Activated naive CD8-positive, alpha-beta T cell treated with anti-CD3 and anti-CD28 coated beads for 36 hours (primary cell): ENCODE measurements at places on chromosomes 2 and 18.
A peak's percentile ranks its signal among the peaks of the same experiment; 100 is the strongest.

DNA sequence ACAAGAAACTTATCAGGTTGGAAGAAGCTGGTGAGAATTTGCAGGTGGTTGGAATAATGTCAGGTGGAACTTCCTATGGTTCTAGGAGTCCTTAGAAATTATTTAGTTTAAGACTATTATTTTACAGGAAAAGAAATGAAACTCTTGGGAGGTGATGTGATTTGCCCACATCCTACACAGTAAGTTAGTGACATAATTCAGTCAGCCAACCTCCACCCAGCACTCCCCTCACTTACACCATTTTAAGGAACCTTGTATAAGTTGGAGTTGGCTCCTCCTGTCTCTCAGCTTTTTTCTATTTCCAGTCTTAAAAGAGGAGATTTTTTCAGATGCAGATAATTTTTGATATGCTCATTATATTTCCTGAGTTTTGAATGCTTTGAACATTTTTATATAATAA lies 86.4 kb downstream of the SKA1 start:
- no peak for DNase-seq

DNA sequence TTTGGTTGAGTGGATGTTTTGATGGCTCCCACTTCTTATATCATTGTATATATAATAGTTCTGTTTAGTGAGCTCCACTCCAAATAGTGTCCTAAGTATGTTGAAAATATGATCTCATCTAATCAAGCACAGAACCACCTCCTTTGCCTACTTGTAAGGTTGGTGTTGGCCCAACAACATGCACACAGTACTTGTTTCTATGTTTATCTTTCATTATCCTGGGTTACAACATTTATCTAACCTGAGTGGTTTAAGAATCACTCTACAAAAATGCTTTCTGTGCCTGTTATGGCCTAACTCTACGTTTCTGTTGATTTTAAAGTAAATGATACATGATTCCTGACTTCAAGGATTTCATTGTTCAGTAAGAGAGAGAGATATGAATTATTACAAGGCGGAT lies 281.9 kb downstream of the FIGN start:
- DNase-seq, result no peak

- DNase-seq, result no peak
These were observed 11.4 kb downstream of the EIF2AK3 start for GRCh38 chr2:88615822-88616221.

GRCh38 chr18:67367540-67367939 lies 149.0 kb downstream of the DSEL start:
- DNase-seq, result no peak

DNA sequence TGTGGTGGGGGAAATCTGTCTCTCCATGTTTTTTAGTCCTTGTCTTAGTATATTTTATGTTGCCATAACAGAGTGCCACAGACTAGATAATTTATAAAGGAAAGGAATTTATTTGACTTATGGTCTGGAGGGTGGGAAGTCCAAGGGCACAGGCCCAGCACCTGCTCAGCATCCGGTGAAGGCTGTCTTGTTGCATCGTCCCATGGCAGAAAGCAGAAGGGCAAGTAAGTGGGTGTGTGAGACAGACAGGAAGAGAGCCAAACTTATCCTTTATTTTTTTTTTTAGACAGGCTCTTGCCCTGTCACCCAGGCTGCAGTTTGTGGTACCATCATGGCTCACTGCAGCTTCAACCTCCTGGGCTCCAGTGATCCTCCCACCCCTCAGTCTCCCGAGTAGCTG lies 98.1 kb downstream of the HS1BP3 start:
- no peak for DNase-seq

DNA sequence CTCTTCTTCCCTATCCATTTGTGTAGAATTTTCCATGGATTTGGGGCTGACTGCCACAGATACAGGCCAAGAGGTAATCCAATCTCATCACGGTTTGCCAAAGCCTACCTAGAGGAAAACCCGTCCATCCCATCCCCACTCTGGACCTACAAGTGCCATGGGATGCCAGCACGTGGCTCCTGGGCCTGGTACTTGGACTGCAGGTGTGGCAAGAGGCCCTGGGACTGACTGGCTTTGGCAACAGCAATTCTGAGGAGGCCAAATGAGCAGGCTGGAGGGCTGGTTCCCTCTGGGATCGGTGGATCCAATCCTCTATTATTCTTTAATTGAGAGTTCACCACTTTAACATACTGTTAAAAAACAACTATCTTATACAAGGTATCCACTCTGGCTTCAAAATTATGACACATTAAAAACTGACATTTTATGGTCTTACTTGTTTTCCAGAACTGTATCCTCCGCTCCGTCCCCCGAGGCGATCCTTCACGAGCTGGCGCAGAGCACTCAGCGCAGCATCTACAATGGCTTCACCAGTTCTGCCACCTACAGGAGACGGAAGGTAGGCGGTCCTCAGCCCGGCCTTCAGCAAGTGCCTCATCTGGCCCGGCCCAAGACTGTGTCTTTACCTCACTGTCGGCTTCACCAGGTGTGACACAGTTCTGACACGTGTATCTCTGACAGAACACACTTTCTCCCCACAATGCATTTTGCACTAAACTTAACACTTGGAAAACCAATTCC lies 19.8 kb downstream of the PDIA6 start:
- DNase-seq, result no peak

- DNase-seq, result no peak
These were observed 7.6 kb downstream of the KCNK3 start for GRCh38 chr2:26700078-26700477.

DNA sequence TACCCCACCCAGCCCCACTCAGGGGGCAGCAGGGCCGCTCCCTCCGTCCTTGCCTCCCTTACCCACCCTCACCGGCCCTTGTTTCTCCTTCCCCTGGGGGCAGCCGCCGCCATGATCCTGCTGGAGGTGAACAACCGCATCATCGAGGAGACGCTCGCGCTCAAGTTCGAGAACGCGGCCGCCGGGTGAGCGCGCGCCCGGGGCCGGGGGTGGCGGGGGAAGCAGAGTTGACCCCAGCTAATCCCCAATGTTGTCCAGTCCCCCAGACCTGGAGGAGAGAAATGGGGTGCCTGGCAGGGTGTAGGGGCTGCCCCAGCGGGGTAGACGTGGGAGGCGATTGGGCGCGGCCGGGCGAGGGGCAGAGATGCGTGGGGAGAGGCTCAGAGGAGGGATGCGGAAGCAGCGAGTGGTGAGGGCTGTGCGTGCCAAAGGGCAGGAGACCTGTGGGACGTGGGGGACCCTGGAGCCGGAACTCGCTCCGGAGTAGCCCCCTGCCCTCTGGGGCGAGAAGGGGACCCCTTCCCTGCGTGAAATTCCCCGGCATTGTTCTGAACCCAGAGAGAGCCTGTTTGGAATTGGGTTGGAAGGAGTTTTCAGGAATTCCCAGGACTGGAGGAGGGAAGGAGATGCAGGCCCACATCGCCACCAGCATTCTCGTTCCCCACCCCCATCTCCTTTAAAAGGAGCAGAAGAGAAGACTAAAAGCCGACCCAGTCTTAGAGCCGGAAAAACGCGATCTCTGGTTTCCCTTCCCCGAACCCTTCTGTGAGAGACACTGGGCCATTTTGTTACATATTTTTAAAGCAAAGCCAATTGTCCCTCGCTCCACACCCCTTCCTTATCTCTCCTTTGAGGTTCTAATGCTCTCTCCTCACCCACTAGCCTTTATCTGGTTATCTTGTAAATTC lies 625 bp downstream of the ARPC2 start:
- peak; percentile 82 for DNase-seq

- no peak for DNase-seq
These were observed 163.2 kb upstream of the CYRIA start for GRCh38 chr2:16828828-16829160.

DNA sequence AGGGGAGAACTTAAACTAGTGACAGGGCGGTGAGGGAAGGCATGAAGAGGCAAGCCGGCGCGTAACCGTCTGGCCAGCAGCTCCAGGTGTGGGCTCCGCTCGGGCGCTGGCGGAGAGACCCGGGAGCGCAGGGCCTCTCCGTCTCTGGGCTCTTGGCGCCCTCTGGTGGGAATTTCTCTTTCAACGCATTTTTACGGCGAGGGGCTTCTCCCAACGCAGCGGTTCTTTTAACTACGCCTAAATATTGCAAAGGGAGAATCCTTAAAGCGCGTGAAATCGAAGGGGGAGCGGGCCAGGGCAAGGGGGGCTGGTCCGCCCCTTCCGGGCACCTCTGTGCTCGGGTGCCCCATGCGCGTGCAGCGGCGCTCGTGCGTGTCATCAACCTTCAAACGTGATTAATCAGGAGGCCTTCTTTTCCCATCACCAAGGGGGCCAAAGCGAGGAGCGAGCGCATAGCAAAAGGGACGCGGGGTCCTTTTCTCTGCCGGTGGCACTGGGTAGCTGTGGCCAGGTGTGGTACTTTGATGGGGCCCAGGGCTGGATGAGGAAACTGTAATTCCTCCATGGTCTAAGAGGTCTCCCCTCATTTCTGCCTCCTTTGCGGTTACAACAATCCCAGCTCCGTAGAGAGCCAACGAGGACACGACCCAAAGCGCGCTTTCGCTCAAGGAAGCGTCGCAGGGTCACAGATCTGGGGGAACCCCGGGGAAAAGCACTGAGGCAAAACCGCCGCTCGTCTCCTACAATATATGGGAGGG lies 762 bp upstream of the GAD1 start:
- DNase-seq, result peak; percentile 77

GRCh38 chr18:26568926-26569665 lies 20.7 kb upstream of the KCTD1 start:
- DNase-seq, result no peak

- DNase-seq, result no peak
These were observed 26.7 kb downstream of the ATOH8 start for GRCh38 chr2:85780316-85781012.

- DNase-seq, result no peak
These were observed 49.5 kb downstream of the ANTXR1 start for GRCh38 chr2:69062307-69062962.

GRCh38 chr2:208356846-208357574 lies 49.6 kb upstream of the PTH2R start:
- no peak for DNase-seq

- no peak for DNase-seq
These were observed 1288.7 kb downstream of the CNTNAP5 start for GRCh38 chr2:125313806-125314205.

- DNase-seq, result no peak
These were observed 79.3 kb downstream of the NABP1 start for GRCh38 chr2:191757208-191757607.

DNA sequence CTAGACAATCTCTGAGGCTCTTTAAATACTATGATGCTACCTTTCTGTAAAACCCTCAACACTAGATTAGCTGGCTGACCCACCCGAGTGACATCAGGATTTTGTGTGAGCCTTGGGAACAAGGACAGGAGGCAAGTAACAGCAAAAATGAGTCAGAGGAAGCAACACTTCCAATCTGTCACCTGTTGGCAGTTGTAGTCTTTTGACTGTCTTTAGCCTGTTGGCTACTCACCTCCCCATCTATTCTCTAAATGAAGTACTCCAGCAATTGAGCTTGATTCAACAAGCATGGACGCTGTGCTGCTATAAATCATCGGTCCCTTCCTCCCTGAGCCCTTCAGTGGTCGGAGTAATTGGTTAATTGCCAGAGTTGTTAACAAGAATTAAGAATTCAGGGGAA lies 898.7 kb downstream of the BCL11A start:
- DNase-seq, result no peak

DNA sequence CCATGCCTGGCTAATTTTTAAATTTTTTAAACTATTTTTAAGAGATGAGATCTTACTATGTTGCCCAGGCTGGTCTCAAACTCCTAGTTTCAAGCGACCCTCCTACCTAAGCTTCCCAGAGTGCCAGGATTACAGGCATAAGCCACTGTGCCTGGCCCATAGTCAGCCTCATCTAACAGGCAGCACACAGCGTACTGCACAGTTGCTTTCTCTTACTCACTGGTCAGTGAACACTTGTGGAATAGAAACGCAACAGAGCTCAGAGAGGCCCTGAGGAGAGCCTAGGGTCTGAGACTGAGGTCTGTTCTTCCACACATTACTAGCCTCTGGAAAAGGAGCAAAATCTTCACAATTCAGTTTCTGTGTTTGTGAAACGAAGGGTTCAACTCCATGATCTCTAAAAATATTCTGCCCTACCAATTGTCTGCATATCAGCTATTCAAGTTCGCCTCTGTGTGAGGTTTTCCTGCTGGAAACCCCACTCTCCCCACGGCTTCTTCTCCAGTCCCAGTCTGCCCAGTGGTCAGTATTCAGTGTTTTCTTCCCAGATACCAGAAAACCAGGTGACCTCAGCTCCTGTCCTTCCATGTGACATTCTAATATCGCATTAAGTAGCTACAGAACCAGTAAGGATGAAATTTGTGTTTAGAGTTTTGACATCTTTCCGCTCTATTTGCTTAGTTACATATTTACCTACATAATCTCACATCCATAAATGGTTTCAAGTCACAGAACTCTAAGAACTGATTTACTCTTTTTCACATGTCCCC lies 26.6 kb upstream of the SNTG2 start:
- no peak for DNase-seq

DNA sequence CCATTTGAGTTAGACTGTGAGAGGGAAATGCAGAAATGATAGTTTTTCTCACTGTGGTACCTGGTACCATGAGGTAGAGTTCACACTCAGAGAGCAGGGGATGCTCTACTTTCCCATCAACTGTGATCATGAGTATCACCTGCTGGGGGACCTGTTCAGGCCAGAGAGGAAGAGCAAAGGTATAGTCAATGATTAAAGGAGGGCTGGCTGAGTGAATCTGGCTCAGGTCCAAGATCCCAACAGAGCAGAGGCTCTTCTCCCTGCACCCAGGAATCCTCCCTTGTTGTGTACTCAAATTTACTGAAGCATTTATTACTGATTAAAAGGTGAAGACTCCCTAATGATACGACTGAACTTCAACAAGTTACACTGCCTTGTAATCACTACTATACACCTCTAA lies 104.6 kb upstream of the CHRNA1 start:
- no peak for DNase-seq

DNA sequence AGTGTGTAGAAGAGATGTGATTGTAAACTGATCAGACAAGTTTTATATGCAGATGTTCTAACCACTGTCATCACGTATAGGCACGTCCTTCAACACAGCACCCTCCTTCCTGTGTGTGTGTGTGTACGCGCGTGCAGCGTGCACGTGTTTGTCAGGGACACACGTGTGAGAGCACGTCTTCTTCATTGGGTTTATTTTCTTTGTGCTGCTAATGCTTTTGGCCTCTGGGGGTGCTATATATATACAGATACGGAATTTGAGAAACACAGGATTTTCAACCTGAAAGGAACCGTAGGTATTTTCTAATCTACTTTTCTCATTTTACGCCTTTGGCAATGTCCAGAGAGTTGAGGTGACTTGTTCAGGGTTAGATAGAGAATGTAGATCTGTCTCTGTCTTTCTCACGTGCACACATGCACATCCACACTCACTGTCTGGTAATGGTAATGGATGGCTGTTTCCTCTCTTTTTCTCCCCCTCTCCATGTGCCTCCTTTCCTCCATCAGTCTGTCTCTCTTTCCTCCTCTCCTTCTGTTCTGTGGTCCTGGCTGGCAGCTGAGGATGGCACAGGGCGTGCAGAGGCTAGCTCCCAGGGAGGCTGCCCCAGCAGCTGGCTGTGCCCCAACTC lies 13.4 kb upstream of the CELF4 start:
- no peak for DNase-seq

GRCh38 chr2:85541753-85542457 lies 2.9 kb downstream of the MAT2A start:
- no peak for DNase-seq

GRCh38 chr2:108268001-108268400 lies 20.7 kb upstream of the SULT1C2 start:
- DNase-seq, result no peak

- no peak for DNase-seq
These were observed 309.7 kb downstream of the IRS1 start for GRCh38 chr2:226489775-226490541.

GRCh38 chr18:75322206-75322605 lies 105.3 kb downstream of the SMIM21 start:
- DNase-seq, result no peak

- no peak for DNase-seq
These were observed at the start of gene KCNIP3 for GRCh38 chr2:95296880-95297487. KCNIP3 (plus strand) TSS chr2:95297347; CDS start chr2:95297439, 92 bp downstream.

GRCh38 chr18:74337155-74337911 lies 21.7 kb downstream of the C18orf63 start:
- DNase-seq, result no peak
